Kidney epithelial cell (primary cell): ENCODE measurements at places on chromosomes 7 and 10. TPM values are rescaled to one million over a fixed set of nuclear protein-coding genes. Genes with fewer than 3 reads are reported as not detected.

DNA sequence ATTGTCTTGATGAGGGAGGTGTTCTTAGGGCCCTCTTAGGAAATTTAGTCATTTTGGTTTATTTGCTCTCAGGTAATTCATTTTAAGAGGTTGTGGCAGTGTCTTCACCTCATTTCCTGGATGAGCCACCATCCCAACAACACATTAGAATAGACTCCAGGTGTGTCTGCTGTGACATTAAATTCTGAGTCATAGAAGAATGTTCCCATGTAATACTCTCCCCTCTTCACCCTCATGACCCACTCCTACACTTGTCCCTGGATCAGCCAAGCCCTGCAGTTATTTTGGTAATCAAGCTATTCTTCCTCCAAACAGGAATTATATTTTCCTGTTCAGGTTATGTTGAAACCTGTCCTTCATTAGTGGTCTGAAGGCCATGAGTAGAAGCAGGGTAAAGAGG, 944.1 kb downstream of the SORCS3 start:
- no peak for DNase-seq

DNA sequence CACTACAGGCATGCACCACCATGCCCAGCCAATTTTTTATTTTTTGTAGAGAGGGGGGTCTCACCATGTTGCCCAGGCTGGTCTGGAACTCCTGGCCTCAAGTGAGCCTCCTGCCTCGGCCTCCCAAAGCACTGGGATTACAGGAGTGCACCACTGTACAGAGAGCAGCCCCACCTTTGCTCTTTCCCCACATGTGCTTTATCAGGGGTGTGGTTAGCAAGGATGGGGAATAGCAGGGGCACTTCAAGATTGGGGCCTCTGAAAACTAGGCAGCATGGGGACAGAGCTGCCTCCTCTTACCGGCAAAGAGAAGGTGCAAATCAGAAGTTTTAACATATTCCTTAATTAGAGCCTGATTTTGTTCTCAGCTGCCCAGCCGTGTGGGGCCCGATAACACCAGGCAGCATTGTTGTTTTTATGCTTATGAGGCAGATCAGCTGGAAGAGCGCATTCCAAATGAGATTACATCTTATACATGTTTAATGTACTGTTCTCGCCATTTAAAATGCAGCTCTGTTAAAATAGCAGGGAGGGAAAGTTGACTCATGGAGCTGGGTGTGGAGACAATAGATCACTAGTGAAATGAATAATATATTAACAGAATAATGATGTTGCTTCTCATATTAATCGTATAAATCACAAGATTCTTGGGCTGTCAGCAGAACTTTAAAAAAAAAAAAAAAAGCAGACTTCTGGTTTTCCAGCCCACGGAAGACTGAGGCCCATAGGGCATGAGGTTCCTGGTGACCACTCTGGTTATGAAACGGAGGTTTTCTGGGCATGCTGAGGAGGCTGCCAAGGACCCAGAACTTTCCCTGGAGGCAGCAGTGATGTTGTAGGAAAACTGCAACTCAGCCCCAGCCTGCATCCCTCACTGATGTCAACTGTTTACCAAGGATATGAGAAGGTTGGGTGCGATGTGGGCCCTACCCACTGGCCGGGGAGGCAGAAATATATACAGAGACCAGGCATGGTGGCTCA, 62.5 kb downstream of the TMEM130 start:
- DNase-seq = no peak

The ZNF33A gene
- total RNA-seq = 20.8 and 21.4 TPM in 2 replicates

DNA sequence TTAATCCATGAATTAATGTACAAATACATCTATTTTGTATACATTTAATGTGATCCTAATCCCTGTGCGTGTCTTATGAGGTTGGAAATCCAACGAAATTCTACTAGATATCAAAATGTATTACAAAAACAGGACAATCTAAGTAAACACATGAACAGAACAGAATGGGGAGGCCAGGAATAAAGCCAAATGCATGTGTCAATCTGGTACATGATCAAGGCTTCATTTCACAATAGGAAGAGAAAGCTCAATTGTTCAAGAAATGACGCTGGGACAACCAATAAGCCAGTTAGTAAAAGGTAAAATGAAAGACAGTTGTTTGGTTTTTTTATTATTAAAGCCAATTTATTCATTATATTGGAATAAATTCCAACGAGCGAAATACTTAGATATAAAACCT, 83.0 kb downstream of the COL13A1 start:
- DNase-seq = no peak

- no peak for DNase-seq
Measured at GRCh38 chr7:103689255-103689654, 243.2 kb upstream of the SLC26A5 start.

- no peak for DNase-seq
Measured at GRCh38 chr10:93570383-93570782, 3.9 kb downstream of the FFAR4 start.

DNA sequence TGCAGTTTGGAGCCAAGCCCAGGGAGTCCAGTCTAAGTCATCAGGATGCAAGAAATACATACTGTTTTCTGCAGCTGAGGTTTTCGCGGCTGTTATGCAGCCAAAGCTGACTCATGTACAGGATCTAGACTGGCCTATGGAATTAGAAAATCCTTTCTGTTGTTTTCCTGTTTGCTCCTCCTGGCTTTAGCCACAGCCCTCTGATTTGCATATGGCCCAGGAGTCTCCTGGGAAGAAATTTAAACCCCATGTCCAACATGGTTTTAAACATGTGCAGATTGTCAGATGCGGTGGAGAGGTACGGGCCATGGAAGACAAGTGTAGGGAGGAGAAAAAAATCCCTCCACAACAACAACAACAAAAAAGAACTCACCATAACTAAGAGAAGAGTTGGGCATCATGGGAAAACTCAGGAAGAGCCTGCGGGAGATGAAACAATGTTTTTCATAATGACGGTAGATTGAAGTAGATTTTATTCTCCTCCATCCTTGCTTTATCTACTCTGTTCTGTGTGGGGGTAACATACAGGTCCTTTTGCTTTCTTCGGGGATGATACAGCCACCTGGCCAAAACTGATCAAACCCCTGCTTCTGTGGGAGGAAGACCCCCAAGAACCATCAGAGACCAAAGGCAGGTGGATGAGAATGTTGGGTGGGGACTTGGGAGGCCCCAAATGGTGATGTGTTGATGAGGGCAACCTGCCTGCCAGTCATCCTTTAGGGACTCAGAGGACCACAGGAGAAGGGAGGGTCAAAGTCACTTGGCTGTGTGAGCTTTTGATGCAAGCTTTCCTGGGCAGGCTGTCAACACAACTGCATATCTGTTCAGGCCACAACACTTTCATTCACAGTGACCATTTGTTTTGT, 29.8 kb upstream of the GNA12 start:
- peak; percentile 73 for DNase-seq

The SORBS1 gene
- total RNA-seq = 4.0 and 4.9 TPM in 2 replicates

- no peak for DNase-seq
Measured at GRCh38 chr7:159030490-159031134, 114.1 kb downstream of the VIPR2 start.

The PAOX gene
- 4.3 and 6.4 TPM in 2 replicates for total RNA-seq

GRCh38 chr7:26863518-26864308, 677 bp downstream of the SKAP2 start:
- DNase-seq = no peak

DNA sequence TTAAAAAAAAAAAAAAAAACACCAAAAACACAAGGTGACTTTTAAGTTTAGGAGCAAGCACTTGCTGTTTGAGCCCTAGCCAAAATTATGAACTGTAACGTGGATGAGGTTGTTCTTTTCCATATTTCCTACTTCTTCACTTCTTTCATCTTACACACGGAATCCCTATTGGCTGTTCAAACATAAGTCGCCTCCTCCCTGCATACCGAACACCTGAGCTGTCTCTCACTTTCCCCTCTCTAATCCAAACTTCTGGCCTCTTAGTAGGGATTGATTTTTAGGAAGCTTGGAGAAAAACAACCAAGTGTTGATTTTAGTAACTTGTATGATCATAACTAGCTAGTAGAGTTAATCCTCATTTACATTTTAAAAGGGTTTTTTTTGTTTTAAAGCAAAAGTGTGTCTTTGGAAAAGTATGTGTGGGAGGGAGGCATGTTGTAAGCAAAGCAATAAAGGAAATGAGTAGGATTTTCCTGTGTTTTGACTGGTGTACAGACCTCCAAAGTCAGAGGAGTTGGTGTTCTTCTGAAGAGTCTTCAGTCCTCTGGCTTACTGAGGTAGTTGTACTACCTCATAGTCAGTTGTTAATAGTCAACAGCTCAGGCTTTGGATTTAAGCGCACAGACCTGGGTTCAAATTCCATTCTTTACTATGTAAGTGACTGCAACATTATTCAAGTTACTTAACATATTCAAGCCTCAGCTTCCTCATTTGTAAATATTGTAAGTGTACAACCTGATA, 39.3 kb downstream of the RABGEF1 start:
- no peak for DNase-seq

DNA sequence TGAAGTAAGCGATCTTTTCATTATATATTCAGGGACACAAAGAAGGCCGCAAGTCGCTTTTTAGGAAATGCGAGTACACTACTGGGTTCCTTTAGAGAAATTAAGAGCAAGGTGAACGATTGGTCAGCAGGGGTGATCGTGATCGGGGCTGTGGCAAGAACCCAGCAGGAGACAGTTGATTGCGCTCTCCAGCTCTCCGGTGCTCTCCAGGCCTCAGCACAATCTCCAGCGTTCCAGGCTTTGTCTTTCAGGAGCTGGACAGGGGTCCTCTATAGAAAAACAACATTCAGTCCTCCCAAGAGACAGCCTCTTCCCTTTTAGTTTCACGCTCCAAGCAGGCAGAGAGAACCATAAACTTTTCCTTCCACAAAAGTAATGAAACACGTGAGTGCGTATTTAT, 170.5 kb upstream of the KLF6 start:
- no peak for DNase-seq

DNA sequence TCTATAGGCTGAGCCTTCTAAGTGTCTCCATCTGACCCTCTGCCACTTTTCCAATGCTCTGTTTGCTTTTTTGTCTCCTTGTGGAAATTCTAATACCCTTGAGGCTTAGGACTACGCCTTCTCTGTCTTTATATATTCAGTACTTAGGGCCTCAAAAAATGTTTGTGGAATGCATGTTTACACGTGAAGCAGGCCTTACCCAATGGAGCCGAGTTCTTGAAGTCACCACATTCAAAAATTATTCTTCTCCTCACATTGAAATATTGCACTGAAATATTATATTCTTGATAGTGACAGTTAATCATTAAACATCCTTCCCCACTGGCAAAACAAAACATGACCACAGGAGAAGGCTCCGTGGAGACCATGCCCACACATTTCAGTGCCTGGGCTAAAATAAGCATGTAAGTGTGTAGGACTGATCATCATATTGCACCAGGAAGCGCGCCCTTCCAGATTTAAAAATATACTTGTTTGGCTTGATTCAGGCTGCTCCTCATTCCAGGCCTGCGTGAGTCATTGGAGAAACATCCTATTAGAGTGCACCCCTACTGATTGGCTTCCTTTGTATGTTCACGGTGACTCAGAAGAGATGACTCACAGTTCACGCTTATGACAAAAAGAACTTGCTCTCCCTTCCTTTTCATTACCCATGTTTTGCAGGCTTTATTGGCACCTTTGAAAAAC, 307.4 kb upstream of the AOAH start:
- DNase-seq = peak; percentile 100

GRCh38 chr7:1225441-1226185, 7.1 kb upstream of the UNCX start:
- no peak for DNase-seq

The KIAA1217 gene
- 18.9 and 21.5 TPM in 2 replicates for total RNA-seq

- DNase-seq = no peak
Measured at GRCh38 chr7:135993950-135994349, 16.8 kb upstream of the MTPN start.

DNA sequence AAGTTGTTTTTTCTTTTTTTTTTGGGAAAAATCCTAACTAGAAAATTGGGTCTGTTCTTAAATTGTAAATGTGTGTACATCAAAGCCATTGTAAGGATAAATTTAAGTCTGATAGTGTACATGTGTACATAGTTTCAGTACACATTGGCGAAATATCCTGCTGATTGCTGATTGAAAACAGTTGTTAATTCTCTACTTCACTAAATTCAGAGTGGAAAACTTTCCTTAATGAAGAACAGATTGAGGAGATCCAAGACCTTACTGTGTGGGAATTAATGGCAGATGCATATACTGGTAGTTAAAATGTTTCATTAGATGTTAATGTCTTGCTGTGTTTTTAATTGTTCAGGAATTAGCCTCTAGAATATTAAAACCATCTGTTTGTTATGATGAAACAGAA, 506.0 kb downstream of the AUTS2 start:
- DNase-seq = no peak

The ETV1 gene
- 3.8 and 6.1 TPM in 2 replicates for total RNA-seq

- DNase-seq = no peak
Measured at GRCh38 chr10:18545621-18546305, 105.6 kb downstream of the NSUN6 start.

The RRP12 gene
- 42.6 and 43.4 TPM in 2 replicates for total RNA-seq

The NUDT13 gene
- 1.8 and 1.9 TPM in 2 replicates for total RNA-seq

The SLC16A9 gene
- 10.0 and 10.4 TPM in 2 replicates for total RNA-seq

- DNase-seq = no peak
Measured at GRCh38 chr7:84675633-84676034, 481.0 kb upstream of the SEMA3A start.

The TMEM270 gene
- total RNA-seq = not detected in 2 replicates

DNA sequence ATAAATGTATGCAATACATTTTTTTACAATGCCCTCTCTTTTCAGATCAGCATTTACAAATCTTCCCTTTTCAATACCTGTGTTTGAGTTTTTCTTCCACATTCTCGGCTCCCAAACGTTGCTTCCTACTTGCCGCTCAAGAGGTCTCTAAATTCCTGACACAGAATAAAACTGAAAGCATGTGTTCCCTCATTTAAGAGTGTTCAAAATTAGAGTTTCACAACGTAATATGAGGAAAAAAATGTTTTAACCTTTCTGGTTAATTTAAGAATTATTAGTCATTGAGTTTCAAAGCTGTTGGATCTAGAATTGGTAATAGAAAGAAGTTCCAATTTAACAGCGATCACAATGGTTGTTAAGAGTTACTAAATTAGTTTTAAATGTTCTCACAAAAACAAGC, 100.4 kb downstream of the ARID5B start:
- DNase-seq = no peak

- no peak for DNase-seq
Measured at GRCh38 chr7:97013134-97013844, 7.9 kb downstream of the DLX6 start.

DNA sequence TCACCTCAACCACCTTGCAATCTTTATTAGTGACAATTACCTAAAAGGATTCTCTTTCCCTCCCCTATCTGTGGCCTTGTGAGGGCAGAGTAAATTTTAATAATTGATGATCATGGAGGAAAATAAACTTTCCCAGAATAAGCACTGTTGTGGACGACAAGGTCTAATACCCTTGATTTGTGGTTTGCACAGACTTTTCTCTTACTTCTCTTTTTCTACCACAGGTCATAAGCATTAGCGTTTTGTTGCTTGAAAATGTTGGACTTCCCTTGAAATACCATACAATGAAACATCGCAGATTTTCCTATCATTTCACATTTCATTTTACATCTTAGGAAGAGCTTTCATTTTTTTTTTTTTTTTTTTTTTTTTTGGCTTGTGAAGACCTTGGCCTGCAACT, 188.1 kb upstream of the TMEM72 start:
- no peak for DNase-seq

GRCh38 chr7:135831455-135832195, 83.0 kb upstream of the FAM180A start:
- no peak for DNase-seq

The PTF1A gene
- not detected in 2 replicates for total RNA-seq
